T-helper 2 cell (primary cell): ENCODE measurements at places on chromosomes 7 and 10.
A peak's percentile ranks its signal among the peaks of the same experiment; 100 is the strongest.

DNA sequence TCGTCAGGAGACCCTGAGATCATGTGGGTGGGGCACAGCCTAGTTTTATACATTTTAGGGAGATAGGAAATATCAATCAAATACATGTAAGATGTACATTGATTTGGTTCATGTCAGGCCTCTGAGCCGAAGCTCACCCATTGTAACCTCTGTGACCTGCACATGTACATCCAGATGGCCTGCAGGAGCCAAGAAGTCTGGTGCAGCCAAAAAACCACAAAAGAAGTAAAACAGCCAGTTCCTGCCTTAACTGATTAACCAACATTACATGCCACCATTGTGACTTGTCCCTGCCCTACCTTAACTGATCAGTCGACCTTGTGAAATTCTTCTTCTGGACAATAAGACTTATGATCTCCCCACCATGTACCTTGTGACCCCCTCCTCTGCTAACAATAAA lies 16.0 kb upstream of the LRRC61 start:
- DNase-seq, result no peak

DNA sequence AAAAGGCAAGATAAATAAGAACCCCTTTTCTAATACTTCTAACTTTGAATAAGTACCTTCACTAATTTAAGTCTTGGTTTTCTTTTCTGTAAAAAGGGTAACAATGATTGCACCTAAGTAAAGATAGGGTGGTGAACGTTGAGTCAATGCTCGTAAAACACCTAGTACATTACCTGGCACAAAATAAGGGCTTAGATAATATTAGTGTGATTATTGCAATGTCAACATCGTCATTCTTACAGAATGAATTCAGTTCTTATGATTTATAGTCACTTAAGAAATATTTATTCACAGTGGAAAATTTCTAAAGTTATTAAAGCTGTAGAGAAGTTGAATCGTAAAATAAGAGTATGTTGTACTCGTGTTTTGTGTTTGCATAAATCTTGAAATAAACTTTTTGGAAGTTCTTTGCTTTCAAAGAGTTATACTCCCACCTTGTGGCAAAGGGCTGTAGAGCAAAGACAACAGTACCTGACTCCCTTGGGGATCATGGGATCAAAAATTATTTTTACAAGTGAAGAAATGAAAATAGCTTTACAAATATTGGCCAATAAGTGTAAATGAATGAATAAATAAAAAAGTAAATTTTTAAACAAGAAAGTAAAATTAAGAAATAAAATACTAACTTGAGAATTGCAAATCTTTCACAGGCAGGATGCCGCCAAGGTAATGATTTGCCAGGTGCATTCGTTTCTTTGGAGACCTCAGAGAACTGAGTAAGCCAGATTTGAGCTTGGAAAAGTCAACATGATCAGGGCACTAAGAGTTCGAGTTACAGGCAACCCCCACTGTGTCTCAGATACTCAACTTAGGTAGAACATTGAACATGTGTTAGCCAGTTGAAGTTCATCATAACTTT lies 285.8 kb upstream of the CACNA2D1 start:
- no peak for DNase-seq

GRCh38 chr7:29435167-29435566 lies 128.5 kb upstream of the PRR15 start:
- DNase-seq, result no peak

DNA sequence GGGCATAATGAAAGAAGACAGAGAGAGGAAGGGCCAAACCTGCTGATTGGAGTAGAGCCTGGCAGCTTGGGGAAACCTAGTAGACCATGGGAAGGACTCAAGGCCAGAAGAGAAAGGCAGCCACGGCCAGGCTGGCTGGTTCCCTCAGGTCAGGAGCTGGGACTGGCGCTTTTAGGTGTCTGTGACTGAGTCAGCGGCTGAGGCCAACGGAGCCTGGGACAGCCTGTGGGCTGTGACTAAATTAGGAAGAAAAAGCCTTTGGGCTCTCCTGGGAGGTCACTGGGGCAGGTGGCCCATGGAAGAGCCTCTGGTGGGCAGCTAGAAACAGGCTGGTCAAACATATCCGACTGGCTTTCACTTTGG lies 108.9 kb upstream of the PDCD4 start:
- DNase-seq, result no peak

GRCh38 chr7:43117095-43117494 lies 4.6 kb downstream of the HECW1 start:
- DNase-seq, result no peak

DNA sequence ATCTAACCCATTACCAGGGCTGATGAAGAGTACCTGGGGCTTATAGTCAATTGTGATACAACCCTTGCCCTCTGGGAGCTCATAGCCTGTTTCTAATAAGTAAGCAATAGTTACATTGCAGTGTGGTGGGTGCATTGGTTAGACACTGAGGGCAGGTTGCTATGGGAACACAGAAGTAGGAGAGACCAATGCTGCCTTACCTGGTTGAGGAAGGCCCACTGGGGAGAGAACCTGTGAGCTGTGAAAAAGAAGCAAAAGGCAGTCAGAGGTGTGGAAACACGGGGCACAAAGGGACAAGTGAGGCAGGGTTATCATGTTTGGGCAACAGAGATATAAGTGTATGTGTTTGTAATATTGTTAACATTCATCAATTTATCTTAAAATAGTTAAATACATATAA lies 51.9 kb downstream of the WDFY4 start:
- no peak for DNase-seq

DNA sequence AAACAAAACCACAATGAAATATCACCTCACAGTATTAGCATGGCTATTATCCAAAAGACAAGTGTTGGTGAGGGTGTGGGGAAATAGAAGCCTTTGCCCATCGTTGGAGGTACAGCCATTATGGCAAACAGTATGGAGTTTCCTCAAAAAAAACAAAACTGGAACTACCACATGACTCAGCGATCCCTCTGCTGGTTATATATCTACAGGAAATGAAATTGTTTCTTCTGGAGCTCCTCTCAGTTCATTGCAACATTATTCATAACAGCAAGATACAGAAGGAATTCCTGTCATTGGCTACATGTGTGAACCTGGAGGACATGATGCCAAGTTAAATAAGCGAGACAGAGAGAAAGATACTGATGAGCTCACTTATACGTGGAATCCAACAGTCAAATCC lies 2.4 kb upstream of the UBE3C start:
- no peak for DNase-seq

- DNase-seq, result no peak
These were observed 8.2 kb downstream of the VIPR2 start for GRCh38 chr7:159136442-159136841.

DNA sequence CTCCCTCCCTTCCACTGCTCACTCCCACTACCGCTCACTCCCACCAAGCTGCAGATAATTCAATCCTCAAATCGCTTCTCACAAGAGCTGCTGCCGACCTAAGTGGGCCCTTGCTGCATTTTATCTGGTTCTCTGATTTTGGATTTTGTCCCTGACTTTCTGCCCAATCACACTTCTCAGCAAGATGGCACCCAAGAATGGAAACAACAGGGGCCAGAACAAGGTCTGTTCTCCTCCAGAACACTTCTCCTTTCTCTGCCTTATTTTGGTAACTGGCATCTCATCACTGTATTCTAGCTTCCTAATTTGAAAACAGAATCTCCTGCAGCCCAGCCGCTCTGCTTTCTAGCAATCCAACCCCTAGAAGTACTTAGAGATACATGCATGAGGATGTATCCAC lies 172.8 kb downstream of the GRID1 start:
- DNase-seq, result no peak

- no peak for DNase-seq
These were observed at the start of gene TFPI2 for GRCh38 chr7:93890464-93891068. Gene TFPI2 (minus strand): TSS chr7:93890753. CDS start chr7:93890678, 75 bp downstream.

- DNase-seq, result no peak
These were observed 10.2 kb downstream of the PFKP start for GRCh38 chr10:3077509-3077908.

GRCh38 chr10:3757638-3758490 lies 27.1 kb downstream of the KLF6 start:
- DNase-seq, result no peak

DNA sequence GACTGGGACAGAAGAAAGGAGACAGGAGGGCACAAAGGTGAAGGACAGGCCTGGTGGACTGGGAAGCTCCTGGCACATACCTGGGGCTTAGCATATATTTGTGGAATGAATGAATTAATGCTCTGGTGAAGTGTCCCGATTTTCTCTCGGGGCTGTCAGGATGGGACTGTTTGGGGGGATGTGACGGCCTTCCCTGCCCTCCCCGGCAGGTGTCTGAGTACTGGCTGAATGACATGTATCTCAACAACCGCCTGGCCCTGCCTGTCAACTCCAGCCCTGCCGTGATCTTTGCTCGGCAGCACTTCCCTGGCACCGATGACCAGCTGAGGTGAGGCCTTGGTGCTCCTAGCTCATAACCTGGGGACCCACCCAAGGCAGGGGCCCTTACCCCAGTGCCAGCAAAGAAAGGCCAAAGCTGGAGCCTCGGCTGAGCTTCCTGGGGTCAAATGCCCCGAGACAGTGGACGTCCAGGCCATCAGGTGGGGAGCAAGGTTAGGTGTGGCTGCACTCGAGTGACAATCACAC lies 6.5 kb downstream of the CHAT start:
- no peak for DNase-seq

DNA sequence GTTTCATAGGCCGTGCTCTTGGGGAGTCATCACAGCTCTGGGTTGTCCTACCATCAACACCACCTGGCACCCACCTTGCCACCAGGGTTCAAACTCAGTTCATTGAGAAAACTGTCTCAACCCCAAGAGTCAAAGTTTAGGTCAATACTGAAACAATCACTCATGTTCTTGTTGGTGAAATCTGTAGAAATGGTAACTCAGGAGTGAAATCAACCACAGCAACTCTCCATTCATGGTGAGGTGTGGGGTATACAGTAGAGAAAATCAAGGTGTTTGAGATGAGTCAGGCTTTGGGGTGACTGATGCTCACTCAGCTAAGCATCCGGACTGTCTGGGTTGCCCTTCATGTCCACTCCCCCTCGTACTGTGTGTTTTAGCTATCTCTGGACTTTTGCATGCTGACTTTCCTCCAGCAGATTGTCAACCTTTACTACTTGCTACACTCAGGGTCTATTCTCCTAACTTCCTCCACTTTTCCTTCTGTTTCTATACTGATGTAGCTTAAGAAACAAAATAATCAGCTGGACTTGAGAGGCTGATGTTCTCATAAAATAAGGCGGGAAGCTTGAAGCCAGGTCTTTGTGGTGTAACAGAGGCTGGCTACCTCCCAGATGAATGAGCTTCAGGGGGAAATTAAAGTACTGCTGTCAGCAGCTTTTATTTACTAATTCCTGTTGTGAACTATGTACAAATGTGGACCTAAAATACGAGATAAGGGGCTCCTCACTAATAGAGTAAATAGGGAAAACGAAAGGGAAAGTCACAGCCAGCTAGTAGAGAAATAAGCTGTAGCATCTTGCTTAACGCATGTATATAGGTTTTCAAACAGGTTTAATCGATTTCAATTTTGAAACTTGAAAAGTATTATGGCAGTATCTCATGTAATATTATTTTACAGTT lies 173.6 kb upstream of the AKR1E2 start:
- DNase-seq, result peak; percentile 11

DNA sequence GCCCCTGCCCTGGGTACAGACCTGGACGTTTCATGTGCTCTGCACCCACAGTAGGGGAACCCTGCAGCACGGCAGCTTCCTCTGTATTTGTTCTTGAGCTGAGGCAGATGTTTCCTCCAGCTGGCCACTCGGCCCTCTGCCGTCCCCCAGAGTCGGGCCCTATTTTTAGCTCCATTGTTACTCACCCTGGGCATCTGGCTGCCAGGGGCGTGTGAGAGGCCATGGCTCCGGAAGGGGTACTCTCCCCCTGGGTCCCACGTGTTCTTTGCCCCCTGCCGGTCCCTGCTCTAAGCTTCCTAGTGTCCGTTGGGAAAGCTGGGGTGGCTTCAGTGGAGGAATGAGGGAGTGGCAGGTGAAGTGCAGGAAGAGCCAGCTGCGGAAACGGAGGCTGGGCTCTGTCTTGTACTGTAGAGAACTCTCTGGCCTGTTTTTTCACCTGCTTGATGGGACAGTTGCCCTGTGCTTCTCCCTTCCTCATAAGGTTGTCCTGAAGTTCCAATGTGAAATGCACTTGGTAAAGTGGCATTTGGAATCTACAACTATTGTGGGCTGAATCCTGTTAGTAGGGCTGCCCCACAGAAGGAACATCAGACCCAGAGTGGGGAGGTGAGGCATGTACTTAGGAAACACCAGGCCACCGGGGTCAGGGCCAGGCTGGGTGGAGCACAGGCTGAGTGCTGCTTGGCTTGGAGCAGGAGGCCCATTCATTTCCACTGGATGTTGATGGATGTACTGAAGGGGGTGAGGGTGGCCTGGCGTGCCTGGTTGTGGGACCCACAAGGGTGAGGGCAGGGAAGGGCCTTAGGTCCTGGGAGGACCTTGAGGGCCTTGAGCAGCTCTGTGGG lies 30.6 kb downstream of the PALD1 start:
- no peak for DNase-seq

- DNase-seq, result no peak
These were observed 116.0 kb downstream of the LHPP start for GRCh38 chr10:124577651-124578050.

GRCh38 chr7:32496052-32496813 lies 944 bp downstream of the AVL9 start:
- DNase-seq, result no peak

GRCh38 chr7:131329176-131329570 lies 1.5 kb downstream of the MKLN1 start:
- DNase-seq, result no peak

- DNase-seq, result no peak
These were observed 27.3 kb upstream of the INHBA start for GRCh38 chr7:41730161-41730560.

GRCh38 chr7:43766564-43766963 lies 8.1 kb downstream of the BLVRA start:
- DNase-seq, result no peak

- no peak for DNase-seq
These were observed 375.9 kb downstream of the DNAJB6 start for GRCh38 chr7:157712666-157713235.

GRCh38 chr7:157550300-157551275 lies 213.8 kb downstream of the DNAJB6 start:
- DNase-seq, result no peak

GRCh38 chr10:27526242-27526641 lies 22.1 kb downstream of the RAB18 start:
- no peak for DNase-seq

- DNase-seq, result no peak
These were observed 43.4 kb downstream of the DNMBP start for GRCh38 chr10:99966306-99966705.
